ENCODE measurements at places on chromosomes 1 and 21. TPM values are rescaled to one million over a fixed set of nuclear protein-coding genes. Genes with fewer than 3 reads are reported as not detected.

The SLC2A5 gene
- total RNA-seq: 6.4 TPM

The ALPL gene
- total RNA-seq: 2.9 TPM

GRCh38 chr21:42369821-42370220 is 3.5 kb upstream of the TFF1 start:
- no peak for DNase-seq

DNA sequence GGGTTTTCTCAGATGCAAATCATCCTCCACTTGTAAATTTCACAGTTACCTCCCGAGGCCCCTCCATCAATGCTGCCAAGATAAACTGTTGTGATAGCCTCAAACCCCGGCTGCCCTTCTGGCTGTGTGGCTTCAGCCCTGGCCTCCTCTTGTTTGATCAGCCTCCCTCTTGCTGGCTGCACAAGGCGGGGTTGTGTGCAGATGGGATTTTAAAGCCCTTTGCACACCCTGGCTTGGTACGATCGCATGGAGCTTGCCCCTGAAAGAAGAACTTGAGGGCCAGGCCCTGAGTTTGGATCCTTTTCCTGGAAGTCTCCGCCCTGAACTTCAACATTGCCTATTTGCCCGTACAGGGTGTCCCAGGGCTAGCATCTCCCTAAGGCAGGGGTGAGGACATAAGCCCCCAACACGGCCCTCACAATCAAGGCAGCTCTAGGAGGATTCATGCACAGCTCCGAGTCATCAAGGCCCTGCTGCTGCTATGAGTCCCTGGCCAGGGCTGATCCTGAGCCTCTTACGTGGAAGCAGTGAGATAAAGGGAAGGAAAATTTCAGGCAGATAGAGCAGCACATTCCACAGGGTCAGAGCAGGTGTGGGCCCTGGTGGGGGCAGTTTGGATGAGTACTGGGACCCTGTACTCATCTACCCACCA is 181.2 kb upstream of the VAMP3 start:
- no peak for DNase-seq

DNA sequence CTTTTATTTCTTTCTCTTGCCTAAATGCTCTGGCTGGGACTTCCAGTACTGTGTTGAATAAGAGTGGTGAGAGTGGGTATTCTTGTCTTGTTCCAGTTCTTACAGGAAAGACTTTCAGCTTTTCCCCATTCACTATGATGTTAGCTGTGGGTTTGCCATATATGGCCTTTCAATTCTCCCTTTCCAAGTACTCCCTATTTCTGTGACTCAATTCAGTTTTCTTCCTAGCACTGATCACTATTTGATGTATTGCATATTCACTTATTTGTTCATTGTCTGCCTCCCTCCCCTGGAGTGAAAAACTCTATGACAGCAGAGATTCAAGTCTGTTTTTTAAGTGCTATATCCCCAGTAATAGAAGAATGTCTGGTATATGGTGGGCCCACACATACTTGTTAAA is 618.2 kb upstream of the CAMK1G start:
- no peak for DNase-seq

The CLIC6 gene
- total RNA-seq: 64.3 TPM

The ARHGEF10L gene
- 24.2 TPM for total RNA-seq
